ENCODE measurements at places on chromosomes 2 and 18. TPM values are rescaled to one million over a fixed set of nuclear protein-coding genes. Genes with fewer than 3 reads are reported as not detected.

The RTP5 gene
- not detected for polyA plus RNA-seq

The WNT6 gene
- polyA plus RNA-seq, result 0.13 TPM

The PRKD3 gene
- 20.6 TPM for polyA plus RNA-seq

The PUS10 gene
- 4.9 TPM for polyA plus RNA-seq

The EN1 gene
- polyA plus RNA-seq, result not detected

The UNC80 gene
- polyA plus RNA-seq, result 0.45 TPM
